ENCODE measurements at places on chromosomes 7 and 10.

DNA sequence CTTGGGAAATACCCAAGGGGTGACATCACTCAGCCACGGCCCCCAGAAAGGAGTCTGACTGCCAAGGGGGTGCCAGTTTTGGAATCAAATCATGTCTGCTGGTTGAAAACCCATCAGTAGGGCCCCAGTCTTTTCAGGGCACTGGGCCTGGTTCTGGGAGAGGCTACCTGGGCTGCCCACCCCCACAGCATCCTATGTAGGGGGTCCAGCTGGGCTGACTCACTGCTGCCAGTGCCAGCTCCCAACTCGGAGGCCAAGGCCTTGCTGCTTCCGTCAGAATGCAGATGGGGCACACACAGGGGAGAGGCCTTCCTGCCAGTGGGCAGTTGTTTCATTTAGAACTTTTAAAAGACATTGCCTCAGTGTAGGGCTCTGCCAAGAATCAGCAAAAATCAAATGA is 39.5 kb upstream of the DMBT1 start:
- DNase-seq: no peak
- H3K4me3 ChIP-seq: no peak overlapping the region
- H3K4me1 ChIP-seq: peaks cover 2% of the 10 kb centered on the region
- peaks cover 4% of the 10 kb centered on the region for H3K27me3 ChIP-seq

DNA sequence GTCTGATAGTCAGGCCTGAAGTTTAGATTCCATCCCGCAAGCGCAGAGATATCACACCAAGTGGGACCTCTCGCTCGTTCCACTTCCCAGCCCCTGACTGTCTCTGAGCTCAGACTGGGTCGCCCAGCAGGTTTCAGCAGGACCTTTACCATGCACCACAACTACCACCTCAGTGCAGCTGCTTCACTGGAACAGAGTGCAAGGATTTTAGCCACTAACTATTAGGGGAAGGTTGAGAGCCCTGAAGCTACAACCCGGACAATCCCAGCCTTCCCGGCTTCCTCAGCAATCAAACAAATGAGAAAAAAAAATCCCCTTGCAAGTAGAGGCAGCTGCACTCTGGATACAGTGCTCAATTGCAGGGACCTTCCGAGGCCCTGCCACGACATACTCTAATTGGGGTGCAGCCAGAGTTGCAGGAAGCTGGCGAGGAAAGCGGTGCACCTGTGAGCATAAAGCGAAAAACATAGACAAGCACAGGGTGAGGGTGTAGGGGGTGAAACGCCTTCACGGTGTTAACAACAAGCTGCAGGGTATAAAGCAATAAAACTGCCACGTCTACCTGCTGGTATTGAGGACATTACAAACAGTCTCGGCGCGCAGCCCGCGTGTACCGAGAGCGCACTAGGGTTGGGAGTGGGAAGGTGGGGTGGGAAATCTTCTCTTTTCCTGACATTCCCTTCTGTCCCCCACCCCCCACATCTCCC is 2.6 kb upstream of the DLX6 start:
- no peak overlapping the region for H3K4me3 ChIP-seq
- H3K4me1 ChIP-seq: peaks cover 20% of the 10 kb centered on the region
- H3K27me3 ChIP-seq: no peaks in the 10 kb centered on the region
- no peak for DNase-seq
- peaks cover 1% of the 10 kb centered on the region for H3K36me3 ChIP-seq

DNA sequence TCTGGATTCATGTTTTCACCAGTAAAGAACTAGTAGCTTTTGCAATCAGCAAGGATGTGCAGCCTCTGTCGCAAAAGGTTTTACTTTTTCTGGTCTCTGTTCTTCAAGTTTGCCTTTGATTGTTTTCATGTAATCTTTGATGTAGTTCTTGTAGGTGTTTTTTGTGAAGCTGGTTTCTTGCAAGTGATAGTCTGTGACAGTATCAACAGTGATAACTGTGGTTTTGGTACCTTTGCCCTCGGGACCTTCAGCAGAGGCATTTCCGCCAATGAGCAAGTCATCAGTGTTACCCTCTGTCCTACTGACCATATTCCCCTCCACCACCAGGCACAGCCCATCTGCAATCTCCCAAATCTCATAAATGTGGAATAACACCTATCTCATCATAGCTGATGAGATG is 55.1 kb downstream of the IPMK start:
- H3K27ac ChIP-seq: no peak overlapping the region
- no peaks in the 10 kb centered on the region for H3K4me1 ChIP-seq
- H3K36me3 ChIP-seq: peaks cover 26% of the 10 kb centered on the region
- DNase-seq: no peak
- no peak overlapping the region for H3K4me3 ChIP-seq

- no peak overlapping the region for H3K4me3 ChIP-seq
- no peak overlapping the region for H3K27ac ChIP-seq
- no peak for DNase-seq
- H3K36me3 ChIP-seq: no peaks in the 10 kb centered on the region
- H3K27me3 ChIP-seq: no peaks in the 10 kb centered on the region
- peaks cover 30% of the 10 kb centered on the region for H3K4me1 ChIP-seq
These were observed 50.2 kb downstream of the LAMB4 start for GRCh38 chr7:108079648-108080591.

DNA sequence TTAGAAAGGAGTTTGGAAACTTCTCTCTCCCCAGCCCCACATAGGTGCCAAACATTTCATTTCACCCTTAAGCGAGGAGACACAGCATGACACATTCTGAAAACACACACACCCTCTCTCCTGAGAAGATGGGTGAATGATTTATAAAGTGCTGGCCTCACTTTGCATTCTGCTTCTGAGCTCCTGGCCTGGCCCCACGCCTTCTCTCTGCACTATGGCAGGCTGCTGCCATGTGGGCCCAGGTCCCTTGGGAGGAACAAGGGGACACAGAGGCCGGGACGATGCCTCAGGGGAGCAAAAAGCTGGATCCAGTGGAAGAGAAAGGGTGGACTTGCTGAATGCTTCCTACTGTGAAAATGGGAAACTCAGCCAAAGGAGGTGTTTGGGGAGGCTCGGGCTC is 56.0 kb downstream of the CPXM2 start:
- peaks cover 48% of the 10 kb centered on the region for H3K27me3 ChIP-seq
- H3K4me3 ChIP-seq: no peak overlapping the region
- H3K27ac ChIP-seq: no peak overlapping the region
- no peaks in the 10 kb centered on the region for H3K36me3 ChIP-seq
